T-helper 17 cell (primary cell): ENCODE measurements at places on chromosomes 6 and 20.

- DNase-seq, result no peak
Measured at GRCh38 chr6:30061858-30062458, 893 bp downstream of the POLR1H start.

DNA sequence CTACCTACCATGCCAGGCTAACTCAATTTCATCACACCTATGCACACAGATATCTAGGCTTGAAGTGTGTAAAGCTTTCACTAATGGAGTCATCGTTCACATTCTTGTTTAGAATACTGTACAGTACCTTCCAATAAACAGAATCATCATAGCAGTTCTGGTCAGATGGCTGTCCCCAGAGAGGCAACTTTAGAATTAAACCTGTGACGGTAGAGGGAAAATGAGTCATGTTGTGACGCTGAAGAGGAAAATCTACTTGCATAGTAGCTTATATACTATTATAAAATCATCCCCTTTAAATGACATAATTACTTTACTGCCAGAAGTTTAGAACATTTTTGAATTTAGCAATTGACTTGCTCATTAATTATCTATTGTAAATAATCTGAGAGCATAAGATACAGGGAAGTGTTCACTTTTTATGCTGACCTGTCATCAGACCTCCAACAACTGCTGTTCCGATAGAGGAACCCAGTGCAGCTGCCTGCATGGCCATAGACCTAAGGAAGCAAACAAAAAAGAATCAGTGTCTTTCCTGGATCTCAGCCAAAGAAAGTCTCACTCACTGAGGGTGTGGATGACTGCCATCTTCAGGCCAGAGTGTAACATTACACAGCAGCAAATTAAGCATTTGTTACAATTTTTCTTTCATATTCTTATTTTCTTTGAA, 29.8 kb downstream of the RHAG start:
- no peak for DNase-seq

DNA sequence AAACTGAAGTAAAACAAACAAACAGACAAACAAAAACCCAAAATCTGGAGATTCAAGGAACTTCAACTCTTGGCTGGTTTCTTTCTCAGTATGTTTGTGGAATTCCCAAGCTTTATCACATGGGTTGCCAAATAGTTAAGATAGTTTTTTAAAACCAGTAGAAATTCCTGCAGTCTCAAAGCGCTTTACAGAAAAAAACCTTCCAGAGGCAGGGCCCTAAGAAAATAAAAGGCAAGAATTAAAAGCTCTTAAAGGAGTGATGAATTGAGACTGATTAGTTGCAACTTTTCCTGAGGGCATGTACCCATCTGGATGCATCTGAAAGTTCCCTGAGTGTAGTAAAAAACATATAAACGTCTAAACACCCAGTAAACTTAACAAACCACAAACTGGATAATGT, 25.9 kb upstream of the PTCHD4 start:
- no peak for DNase-seq

DNA sequence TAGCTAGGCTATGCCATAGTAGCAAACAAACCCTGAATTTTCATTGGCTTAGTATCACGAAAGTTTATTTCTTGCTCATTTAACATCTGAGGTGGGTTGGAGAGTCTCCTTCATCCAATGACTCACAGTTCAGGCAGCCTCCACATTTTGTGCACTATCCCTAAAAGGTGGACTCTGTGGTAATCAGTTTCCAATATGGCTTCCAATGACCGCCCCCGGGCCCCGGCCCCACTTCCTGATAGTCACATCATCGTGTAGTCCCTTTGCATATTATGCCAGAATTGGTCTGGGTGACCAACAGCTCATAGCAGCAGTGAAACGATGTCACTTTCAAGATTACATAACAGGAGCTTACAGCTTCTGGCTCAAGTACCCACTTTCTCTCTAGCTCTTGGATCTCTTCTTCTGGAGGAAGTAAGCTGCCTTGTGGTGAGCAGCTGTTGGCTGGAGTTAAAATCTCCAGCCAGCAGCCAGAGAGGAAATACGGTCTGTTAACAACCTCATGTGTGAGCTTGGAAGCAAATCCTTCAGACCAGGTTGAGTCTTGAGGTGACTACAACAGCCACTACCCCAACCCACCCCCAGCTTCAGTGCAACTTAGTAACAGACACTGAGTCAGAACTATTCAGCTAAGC, 7.8 kb downstream of the HCRTR2 start:
- no peak for DNase-seq

DNA sequence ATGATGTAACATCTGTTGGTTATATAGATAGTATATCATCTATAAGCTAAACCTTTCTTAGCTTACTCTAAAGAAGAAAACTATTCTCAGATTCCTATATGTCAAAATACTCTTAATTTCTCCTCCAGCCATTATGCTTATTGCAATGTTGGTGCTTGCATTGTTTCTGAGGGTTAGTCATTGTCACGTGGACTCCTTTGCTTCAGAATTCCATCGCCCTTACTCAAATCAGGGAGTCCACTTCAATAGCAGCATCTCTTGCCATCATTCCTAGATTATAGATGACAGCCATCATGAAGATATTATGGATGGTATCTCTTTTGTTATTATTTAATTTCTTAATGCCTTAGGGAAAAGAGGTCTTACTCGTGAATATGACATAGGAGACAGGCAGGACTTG, 776.1 kb downstream of the TENT5A start:
- DNase-seq, result no peak
